Hepatocyte (in vitro differentiated cells): ENCODE measurements at places on chromosomes 12 and 14.

DNA sequence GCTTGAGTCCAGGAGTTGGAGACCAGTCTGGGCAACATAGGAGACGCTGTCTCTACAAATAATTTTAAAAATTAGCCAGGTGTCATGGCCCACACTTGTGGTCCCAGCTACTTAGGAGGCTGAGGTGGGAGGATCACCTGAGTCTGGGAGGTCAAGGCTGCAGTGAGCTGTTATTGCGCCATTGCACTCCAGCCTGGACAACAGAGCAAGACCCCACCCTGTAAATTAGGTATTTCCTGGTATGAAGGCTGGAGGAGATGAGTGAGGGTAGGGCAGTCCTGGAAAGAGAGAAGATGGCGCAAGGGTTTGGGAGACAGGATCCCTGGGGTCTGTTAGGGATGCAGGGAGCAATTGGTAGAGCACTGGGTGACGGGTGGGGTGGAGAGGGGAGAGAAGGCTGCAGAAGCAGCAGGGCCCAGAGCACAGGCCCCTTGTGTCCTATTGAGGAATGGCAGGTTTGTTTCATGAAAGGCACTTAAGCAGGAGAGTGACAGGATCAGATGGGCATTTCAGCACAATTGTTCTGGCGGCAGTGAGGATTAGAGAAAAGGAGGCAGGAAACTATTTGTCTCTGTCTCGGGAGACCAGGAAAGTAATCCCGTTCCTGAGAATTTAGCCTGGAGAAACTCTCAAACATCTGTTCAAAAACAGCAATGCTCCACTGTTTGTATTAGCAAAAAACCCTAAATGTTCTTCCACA, 47.2 kb upstream of the KTN1 start:
- DNase-seq: peak; percentile 7

DNA sequence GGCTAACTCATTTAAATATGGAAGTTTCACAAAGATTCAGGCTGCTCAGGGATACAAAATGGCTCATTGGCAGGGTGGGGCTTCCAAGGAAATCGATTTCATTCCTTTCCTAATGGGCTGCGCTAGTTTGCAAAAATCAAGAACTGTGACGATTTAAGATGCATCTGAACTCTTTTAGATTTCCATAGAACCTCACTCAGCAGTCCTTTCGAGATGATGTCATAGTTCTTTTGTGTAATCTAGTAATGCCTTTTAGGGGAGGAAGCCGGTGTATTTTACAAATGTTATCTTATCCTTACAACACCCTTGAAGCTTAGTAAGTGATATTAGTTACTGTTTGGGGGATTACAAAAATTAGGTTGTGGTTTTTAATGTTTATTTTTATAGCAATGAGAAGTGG, 239.8 kb downstream of the RGS6 start:
- no peak for DNase-seq

DNA sequence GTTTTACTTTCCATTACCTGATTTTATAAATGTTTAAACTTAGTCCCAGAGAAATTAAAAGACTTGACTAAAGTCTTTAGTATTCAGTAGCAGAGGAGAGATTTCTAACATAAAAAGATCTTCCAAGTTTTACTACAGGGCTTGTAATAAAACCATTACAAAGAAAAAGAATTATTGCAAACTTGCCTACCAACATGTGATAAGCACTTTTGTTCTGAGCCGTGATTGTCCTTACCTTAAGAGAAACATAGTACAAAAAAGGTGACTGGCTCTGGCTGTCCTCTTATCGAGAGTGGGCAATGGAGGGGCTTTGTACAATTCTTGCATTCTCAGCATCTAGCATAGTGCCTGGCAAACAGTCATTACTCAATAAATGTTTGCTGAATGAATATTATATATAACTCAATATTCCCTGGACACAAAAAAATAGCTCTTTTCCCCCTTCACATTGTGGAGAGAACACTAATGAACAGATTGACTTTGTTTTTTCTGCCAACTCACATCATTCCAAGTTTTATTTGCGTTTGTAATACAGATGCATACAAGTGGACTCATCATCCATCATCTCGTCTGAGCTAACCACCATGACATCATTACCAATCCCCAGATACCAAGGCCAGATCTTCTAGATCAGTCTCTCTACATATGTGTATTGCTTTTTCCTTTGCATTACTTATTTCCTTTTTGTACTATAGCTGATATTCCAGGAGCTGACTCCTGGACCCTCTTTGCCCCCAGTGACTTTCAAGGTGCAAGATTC, 192.8 kb upstream of the EEA1 start:
- no peak for DNase-seq

DNA sequence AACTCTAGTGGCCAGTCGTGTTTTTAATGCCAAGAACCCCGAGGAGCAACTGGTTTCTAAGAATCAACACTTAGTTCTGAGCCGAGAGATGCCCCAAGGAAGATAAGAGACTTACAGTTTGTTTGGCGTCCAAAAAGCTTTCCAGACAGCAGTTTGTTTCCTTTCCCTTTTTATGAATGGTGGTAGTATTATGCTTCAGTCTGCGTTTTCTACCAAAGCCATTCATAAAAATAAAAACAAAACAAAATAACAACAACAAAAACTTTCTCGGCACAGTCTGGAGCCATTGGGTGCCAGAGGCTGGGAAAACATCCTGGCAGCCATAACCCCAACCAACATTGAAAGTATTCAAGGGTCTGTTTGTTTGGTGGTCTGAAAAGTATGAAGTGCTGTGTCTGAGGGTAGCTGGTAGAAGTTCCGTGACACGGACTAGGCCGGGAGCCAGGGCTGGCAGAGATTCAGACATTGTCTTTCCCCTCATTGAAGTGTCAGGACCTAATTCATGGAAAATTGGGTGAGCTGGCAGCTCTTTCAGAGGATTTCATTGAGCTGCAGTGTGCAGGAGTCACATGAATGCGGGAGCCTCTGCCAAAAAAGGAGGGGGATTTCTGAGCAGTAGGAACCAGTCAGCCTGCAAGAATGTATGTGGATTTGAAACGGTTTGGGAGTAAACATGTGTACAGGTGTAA, 124.2 kb downstream of the HMGA2 start:
- peak; percentile 81 for DNase-seq

DNA sequence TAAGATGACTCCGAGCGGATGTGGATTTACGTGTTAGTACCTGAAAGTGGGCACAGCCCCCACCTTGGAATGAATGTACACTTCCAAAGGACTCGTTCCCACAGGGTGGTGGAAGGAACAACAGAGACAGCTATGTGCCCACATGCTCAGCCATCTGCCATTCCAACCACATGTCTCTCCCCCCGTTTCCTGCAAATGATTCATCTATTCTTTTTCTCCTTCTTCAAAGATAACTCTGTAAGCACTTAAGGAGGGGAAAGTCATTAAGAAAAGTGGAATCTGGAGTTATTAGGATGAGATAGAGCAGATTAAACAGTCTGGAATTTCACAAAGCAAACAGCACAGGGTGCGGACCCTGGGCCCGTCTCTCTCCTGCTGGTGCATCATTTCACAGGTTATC, 18.5 kb upstream of the DUSP6 start:
- DNase-seq: no peak

DNA sequence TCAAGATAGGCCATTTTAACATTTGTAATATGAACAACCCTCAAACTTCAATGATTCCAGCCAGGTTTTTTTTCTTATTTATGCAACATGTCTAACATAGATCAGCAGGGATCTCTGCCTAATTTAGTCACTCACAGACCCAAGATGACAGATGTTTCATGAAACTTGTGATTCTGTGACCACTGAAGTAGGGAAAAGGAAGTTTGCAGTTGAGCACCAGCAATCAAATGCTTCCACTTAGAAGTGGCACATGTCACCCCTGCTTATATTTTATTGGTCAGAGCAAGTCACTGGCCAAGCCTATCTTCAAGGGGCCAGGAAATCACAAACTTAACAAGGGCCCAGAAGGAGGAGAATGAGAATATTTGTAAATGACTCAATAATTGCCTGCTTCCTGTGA, 150.6 kb downstream of the BCAT1 start:
- DNase-seq: no peak

DNA sequence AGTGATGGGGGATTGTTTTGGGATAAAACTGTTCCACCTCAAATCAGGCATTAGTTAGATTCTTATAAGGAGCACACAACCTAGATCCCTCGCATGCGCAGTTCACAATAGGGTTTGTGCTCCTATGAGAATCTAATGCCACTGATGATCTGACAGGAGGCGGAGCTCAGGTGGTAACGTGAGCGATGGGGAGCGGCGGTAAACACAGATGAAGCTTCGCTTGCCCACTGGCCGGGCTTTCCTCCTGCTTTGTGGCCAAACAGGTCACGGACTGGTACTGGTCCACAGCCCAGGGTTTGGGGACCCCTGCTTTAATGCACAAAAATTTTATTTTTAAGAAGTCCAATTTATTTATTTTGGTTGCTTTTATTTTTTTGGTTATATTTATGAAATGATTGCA, 238.8 kb downstream of the AACS start:
- DNase-seq: no peak

GRCh38 chr14:71240171-71240570, 332.9 kb downstream of the PCNX1 start:
- no peak for DNase-seq

DNA sequence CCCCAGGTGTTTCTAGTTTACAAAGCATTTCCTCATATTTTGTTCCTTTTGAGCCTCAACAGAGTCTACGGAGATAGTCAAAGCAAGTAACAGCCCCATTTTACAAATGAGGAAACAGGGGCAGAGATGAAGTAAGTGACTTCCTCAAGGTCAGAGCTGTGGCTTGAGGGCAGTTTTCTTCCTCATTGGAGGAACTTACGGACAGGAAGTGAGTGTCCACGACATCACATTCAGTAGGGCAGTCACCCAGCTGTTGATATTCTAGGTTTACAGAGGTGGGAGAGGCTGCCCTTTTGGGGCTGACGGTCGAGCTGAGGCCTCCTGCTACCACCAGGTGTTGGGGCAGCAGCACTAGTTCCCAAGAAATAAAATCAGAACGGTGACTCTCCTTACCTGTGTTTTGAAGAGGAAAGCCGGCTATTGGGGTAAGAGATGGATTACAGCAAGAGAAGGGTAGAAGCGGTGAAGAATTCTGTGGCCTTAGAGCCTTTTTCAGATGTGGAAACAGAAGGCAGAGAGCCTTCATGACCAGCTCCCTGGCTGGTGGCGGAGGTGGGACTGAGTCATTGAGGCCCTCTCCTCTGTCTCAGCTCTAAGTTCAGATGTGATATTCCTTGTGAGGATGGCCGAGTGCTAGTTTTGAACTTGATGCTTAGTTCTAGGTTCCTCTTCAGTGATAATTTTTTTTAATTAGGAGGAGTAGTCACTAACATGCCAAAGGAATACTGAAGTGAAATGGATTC, 41.7 kb downstream of the SUSD6 start:
- no peak for DNase-seq

- peak; percentile 79 for DNase-seq
Observed at GRCh38 chr12:106246891-106247673, 738 bp downstream of the CKAP4 start.

- DNase-seq: no peak
Observed at GRCh38 chr12:3086211-3086610, 9.0 kb downstream of the TSPAN9 start.

GRCh38 chr14:70660967-70661893, 19.5 kb downstream of the TTC9 start:
- no peak for DNase-seq

DNA sequence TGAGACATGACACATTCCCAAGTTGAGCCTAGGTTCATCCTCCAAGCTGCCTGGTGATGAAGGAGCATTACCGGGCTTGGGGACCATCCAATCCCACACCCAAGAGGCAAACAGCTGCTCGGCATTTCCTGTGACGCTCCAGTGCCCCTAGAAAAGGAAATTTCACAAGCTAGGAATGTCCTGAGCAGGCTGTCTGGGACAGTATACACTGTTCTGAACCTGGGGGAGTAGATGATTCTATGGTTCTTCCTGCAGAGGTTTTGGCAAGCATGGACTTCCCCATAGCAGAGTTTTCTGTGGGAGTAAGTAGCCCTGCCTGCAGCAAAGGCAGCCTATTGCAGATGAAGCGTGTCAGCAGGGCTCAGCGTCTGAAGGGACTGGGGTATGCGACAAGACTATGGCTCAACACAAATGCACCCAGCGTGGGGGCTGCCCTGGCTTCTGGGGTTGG, 47.4 kb upstream of the SRSF5 start:
- DNase-seq: peak; percentile 50

DNA sequence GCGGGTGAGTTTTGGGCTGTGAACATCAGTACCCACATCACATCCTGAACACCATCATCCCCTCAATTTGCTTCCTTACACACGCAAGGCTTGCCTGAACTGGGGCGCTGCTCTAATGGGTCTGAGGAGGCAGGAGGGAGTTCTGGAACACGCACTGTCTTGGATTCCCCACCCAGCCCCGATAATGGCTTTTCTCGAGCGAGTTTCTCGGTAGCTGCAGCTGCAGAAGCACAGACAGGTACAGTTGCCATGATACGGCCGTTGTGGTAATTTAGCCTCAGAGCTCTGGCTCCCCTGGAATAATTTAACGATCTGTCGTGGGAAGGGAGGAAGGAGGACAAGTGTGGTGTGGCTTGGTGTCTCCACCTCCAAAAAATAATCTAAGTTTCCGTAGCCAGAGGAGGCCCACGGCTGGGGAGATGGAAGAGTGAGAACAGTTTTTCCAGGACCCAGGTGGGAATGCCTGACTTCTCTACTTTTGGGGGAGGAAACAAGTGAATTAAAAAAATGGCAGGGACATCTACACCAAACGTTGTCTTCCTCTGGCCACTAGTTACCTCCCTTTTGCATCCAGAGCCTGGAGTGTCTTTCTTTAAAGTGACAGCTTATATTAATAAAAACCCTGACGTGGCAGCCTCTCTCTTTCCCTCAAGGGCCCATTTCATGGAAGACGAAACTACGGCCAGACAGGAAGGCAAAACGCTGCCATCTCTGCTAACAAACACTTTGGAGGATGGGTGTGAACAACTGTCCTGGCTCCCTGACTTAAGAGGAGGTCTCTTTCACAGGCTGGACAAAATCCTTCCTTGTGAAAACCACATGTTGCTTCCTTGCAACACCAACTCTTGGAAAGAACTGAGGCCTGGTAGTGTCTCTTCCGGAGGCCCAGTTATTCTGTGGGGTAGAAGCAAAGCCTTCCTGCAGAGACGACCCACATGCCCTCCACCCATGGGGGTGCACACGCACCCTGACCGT, 84.8 kb downstream of the RBM19 start:
- no peak for DNase-seq

GRCh38 chr14:89503431-89503996, 86.5 kb upstream of the FOXN3 start:
- DNase-seq: no peak

DNA sequence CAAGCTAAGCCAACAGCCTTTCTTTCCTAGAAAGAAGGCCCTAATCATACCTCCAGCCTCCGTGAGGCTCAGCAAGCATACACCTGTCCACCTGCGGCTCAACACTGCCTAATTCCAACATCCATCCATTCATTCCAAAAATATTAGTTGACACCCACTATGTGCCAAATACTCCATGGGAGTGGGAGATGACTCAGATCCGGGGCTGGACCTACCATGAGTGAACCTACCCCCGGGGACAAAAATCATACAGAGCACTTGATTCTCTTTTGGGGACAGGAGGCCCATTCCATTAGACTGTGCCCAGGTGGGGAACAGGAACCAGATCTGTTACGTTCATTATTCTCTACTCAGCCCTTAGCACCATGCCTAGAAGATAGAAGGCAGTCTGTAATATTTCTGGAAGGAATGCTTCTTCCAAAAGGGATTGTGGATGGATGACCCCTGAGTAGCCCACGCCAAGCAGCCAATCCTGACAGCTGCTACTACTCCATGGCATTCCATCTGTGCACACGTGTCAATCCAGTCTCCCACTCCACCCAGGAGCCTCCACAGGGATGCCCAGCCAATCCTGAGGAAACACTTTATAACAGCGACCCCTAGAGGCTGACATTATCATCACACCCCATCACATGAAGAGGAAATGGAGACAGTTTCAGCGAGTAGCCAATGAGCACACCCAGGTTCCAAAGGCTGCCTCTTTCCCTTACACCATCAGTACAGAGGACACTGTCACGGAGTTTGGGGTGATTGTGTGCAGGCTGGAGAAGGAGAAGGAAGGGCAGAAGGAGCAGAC, 170.7 kb downstream of the ESRRB start:
- DNase-seq: peak; percentile 35
